ENCODE measurements at places on chromosomes 6 and 20.
A peak's percentile ranks its signal among the peaks of the same experiment; 100 is the strongest.

DNA sequence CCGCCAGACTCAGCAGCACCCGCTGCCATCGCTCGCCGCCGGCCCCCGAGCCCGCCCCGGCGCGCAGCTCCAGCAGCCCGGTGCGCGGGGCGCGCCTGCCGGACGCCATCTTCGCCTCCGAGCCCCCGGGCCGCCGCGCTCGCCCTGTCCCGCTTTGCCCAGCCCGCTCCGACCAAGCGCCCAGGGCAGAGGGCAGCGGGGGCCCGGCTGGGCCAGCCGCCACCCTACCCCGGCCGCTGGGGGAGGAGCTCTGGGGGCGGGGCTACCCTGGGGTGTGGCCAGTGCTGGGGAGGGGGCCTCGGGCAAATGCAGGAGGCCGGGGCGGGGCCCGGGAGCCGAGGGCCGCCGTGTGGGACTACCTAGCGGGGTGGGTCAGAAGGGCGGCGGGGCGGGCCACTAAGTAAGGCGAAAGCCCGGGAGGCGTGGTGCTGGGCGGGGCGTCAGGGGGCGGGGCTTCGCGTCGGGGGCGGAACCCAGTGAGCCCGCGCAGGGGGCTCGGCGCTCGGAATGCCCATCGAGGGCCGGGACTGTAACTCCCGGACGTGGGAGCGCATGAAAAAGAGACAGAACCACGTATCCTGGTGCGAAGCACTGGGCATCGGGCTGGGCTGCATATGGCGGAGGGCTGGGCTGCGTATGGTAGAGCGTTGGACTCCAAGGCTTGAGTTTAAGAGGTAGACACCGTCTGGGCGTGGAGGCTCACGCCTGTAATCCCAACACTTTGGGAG lies at the start of gene SNTA1:
SNTA1 (minus strand) TSS at position 252 of the 728 bp plus-strand sequence; CDS start at position 109, 143 bp downstream.
- peak; percentile 79 for DNase-seq

- DNase-seq: no peak
Observed at GRCh38 chr6:125279961-125280360, 21.8 kb downstream of the HDDC2 start.

- DNase-seq: no peak
Observed at GRCh38 chr6:150734235-150734634, 131.3 kb upstream of the MTHFD1L start.

- no peak for DNase-seq
Observed at GRCh38 chr6:31114541-31114878, at the start of gene PSORS1C1. Gene PSORS1C1, plus strand, starts transcription at chr6:31114800. Its CDS starts 14,833 bp downstream, at chr6:31129633.

GRCh38 chr6:159043947-159044346 lies 844 bp downstream of the TAGAP start:
- no peak for DNase-seq

DNA sequence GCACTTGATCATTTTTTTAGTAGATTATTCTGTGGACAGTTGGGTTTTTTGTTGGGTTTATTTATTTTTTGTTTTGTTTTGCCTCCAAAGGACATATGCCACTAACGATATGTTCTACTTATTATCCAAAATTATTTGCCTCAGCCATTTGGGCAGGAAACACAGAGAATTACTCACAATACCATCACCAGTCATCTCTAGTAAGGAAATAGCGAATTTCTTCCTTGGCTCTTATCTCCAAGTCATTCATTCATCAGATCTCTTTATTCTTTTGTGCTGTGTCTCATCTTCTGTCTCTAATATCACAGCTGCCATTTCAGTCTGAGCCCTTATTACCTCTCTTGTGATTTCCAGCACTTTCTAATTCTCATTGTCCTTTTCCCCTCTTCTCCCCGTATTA lies 130.4 kb upstream of the SMLR1 start:
- DNase-seq: no peak
